ENCODE measurements at places on chromosomes 4 and X.

DNA sequence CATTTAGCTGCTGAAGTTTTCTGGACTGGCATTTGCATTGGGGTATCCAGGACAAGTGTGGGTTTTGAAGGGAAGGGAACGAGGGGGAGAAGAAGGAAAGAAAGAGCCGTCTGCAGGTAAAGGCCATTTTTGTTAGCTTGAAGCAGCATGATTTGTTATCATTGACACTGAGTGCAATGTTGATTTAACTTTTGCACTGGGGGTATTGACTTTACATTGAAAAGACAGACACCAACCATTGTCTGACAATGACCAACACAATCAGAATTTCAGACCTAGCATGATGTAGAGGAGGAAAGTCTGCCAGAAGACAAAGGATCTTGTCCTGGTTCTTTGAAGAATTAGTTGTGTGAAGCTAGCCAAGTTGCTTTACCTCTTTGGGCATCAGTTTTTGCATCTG is 39.6 kb upstream of the IGFBP7 start:
- DNase-seq, result no peak

- no peak for DNase-seq
Observed at GRCh38 chr4:85700362-85700761, 225.4 kb downstream of the ARHGAP24 start.

DNA sequence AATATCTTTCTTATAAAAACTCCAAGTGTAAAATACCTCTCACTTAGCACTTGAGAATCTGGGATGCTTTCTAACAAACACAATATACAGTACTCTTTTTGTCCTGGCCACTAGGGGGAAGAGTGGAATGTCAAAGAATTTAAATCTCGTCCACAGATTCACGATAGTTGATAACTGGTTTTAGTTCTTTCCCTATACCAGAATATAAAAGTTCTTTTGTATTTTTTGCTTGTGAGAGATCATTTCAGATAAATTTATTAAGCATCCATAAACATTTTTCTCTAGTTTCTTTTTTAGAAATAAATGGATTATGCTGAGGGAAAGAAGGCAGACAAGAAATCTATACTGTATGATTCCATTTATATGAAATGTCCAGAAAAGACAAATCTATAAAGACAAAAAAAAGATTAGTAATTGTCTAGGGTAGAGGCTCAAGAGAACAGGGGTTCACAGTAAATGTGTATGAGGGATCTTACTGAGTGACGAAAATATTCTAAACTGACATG is 50.4 kb downstream of the MGARP start:
- peak; percentile 66 for DNase-seq

GRCh38 chrX:17415242-17415810 is 40.3 kb downstream of the NHS start:
- DNase-seq, result peak; percentile 64

- DNase-seq, result no peak
Observed at GRCh38 chr4:81756973-81757372, 285.3 kb upstream of the RASGEF1B start.

- no peak for DNase-seq
Observed at GRCh38 chr4:7275067-7275466, 82.7 kb downstream of the SORCS2 start.

- no peak for DNase-seq
Observed at GRCh38 chr4:156609421-156609820, 362.2 kb downstream of the PDGFC start.

DNA sequence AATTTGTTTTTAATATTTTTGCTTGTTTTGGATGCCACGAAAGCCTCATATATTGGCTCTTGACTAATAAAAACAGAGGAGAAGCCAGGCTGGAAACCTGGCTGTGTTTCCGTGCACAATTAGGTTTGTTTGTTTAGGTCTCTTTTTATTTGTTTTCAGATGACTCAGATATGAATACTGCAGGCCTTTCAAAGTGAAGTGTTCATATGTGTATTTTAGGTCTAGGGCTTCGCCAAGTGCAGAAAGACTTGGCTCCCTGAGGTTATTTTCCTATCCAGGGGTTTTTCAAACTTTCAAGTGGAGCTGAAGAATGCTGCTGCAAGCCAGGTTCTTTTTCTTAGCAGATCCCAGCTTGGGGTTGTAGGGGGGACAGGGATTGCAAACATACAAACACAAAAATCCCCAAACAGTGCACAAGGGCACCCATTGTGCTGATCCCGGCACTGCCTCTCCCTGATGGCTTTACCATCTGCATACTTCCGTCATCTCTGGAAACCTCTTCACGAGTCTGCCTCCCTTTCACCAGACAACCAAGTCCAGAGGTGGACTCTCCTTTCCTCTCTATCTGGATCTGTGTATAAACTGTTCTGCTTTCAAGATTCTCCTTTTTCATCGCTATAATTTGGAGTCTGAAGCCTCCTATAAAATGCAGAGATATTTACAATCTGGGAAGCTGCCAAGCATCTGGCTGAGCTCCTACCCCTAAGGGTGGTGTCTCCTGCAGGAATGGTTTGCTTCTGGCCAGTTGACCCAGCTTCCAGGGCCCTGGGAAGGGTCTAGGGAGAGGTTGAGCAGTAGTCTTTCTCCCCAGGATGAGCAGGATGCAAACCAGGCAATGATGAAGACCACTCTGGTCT is 108.6 kb downstream of the SMIM20 start:
- DNase-seq, result peak; percentile 62

DNA sequence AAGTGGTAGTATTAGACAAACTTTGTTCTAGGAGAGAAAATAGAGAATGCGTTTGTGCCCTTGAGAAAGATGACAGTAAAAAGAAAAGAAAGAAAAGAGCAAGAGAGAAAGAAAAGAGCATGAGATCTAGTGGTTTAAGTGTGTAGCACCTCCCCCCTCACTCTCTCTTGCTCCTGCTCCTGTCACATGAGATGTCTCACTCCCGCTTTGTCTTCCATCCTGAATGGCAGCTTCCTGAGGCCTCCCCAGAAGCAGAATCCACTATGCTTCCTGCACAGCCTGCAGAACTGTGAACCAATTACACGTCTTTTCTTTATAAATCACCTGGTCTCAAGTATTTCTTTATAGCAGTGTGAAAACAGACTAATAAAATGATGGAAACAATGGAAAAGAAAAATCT is 499.6 kb downstream of the ACTRT1 start:
- no peak for DNase-seq

DNA sequence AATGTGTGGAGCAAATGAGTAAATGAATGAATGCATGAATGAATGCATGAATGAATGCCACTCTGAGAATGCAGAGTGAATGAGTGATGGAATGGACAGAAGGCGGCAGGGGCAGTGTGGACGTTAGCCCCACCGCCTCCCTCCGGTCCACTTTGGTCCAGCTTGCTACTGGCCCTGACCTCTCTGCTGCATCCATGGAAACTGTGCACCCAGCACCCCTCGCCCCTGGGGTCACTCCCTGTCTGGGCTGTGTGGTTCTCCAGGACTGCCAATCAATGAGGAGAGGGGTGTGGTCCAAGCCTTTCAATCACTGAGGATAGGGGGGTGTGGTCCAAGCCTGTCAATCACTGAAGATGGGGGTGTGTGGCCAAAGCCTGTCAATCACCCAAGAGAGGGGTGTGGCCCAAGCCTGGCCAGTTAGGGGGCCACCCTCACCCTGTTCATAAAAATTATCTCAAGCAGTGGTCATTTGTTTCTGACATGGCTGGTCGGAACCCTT is 39.2 kb upstream of the ASMTL start:
- DNase-seq, result peak; percentile 21

DNA sequence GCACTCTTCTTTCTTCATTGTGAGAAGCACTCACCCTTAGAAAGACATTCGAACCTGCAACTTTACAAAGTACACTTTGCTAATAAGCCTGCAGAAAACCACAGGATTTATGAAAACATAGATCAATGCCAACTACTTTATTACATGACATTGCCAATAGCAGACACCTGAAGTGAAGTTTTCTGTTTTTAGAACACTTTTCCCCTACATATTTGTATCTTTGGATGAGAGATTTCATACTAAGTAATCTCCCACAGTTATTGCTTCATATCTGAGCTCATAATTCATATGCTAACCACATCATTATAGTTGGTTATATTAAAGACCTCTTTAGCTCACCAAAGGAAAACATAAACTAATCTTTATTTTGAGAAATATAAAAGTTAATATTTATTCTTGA is 276.5 kb upstream of the CTSO start:
- DNase-seq, result no peak

DNA sequence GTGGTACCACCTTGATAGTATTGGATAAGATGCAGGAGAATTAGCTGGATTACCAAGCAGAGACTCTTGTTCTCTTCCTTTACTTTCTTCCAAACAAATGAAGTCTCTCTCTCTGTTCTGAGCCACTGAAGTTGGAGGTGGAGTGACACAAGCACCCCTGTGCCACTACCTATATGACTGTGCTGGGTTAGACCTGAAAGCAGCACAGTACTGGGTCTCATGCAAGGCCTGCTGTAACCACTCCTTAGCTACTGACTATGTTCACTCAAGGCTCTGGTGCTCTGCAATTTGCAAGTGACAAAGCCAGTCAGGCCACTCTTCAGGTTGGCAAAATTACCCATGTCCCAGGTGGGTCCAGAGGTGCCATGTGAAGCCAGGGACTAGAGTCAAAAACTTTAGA is 389.6 kb upstream of the MAOA start:
- no peak for DNase-seq

GRCh38 chr4:104772849-104773248 is 278.2 kb upstream of the CXXC4 start:
- no peak for DNase-seq

GRCh38 chrX:19388064-19388679 is 44.4 kb downstream of the PDHA1 start:
- DNase-seq, result no peak

DNA sequence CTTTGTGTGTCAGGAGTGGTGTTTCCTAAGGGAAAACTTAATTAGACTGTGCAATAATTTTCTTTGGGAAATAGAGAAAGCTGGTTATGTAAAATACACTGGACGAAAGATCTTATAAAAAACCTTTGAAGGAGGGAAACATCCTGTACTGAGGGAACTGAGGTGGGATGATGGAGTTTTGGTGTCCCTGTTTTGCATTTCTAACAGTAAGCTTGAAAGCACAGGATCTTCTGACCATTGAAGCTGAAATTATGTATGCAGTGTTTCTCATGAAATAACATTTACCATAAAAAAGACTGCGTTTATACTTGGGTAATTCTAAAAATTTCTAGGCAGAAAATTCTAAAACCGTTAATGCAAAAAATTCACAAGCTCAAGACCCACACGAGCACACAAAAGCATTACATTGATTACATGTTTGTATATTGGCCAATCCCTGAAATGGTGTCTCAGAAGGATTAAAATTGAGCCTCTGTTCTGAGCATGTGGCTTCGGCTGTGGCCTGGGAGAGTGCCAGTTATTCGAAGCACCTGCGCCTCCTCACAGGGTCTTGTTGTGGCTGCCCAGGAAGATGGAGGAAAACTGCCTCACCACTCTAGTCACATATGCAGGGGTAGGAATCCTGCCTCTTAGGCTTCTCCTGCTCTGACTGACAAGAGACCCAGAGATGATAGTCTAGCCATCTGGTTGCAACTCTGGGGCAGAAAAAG is 49.5 kb downstream of the JADE3 start:
- DNase-seq, result no peak

- DNase-seq, result peak; percentile 32
Observed at GRCh38 chrX:28880136-28880535, 292.9 kb downstream of the IL1RAPL1 start.

DNA sequence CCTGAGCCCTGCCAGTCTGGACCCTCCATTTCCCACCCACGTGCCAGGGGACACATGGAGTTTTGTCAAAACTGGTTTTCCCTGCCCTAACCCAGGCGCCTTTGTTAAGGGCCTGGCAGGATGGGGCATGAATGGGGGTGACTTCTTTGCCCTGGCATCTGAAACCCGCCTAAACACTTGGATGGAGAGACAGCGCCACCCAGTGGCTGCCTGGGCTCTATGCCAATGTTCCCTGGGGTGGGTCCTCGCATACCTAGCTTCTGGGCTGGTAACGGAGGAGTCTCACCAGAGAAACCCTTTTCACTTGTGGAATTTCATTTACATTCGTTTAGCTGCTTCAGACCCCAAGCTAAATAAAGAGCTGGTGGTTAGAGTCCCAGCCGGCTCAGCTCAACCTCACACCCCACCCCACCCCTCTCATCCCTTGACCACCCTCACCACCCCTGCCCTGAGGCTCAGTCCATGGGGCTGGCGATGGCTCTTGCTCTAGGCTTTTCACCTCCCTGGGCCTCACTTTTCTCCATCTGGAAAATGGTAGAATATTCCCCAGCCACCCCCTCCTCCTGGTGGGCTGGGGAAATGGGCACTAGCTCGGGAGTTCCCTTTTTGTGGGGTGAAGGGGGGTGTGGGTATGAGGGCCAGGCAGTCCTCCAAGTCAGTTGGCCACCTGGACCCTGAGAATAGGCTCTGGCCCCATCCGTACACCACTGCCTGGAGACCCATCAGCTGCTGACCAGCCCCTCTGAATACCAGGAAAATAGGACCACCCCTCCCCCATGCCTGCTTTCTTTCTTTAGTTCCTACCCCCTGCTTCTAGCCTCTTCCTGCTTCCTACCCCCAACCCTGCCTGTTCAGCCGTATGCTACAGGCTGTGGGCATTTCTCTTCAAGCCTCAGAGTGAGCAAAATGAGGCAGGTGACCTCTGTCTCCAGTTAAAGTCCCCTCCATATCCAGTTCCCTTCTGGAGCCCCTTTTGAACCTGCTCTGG is 57.1 kb upstream of the PJA1 start:
- peak; percentile 51 for DNase-seq

DNA sequence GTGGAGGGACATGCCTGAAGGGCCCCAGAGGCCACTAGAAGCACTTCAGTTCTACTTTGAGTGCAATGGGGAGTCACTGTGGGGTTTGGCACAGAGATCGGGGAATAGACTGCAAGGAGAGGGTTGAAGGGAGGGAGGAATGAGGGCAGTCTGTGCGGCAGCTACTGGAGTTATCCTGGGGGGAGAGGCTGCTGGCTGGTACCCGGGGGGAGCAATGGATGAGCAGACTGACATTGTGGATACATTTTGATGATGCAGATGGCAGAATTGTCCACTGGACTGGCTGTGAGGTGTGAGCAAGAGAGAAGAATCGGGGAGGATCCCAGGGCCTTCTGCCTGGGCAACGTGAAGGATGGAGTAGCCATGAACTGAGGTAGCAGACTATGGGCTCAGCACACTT is 2.8 kb upstream of the MAMLD1 start:
- DNase-seq, result no peak

GRCh38 chrX:64205441-64205734 is at the start of gene AMER1:
AMER1 (minus strand) TSS chrX:64205708; CDS start chrX:64193286, 12,422 bp downstream.
- no peak for DNase-seq

DNA sequence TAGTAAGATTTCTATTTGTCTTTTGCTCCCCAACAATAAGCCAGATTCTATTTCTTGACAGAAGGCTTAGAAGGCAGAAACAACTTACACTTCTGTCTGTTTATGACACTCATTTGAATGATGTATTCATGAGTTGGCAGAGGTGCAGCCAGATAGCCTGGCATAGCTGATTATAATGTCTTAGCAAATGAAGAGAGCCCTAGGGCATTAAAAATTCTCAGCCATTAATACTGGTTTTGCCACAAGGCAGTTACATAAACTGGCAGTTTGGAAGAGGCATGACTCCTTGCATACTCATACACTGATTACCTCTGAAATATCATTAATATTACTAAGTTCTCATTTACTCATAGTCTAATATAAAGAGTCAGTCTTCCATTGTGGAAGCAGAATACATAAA is 728.5 kb upstream of the NDST4 start:
- DNase-seq, result no peak

- no peak for DNase-seq
Observed at GRCh38 chrX:39288592-39288991, 487.3 kb downstream of the MID1IP1 start.

- no peak for DNase-seq
Observed at GRCh38 chr4:10622728-10623127, 61.8 kb downstream of the CLNK start.

- DNase-seq, result no peak
Observed at GRCh38 chrX:1292575-1293290, 24.1 kb downstream of the CSF2RA start.

Measured in fibroblast of skin of back (primary cell).